ENCODE measurements at places on chromosomes 2 and 18. TPM values are rescaled to one million over a fixed set of nuclear protein-coding genes. Genes with fewer than 3 reads are reported as not detected.

The DAW1 gene
- not detected for total RNA-seq

The GREB1L gene
- 0.50 TPM for total RNA-seq

The C2orf74 gene
- 29.0 TPM for total RNA-seq

The CCBE1 gene
- 0.29 TPM for total RNA-seq

The CNTNAP5 gene
- total RNA-seq: not detected

The REEP1 gene
- 2.0 TPM for total RNA-seq

The HK2 gene
- 39.2 TPM for total RNA-seq

The LINC00305 gene
- not detected for total RNA-seq

The LYG2 gene
- not detected for total RNA-seq

The MC2R gene
- not detected for total RNA-seq

The RGPD4 gene
- total RNA-seq: 0.08 TPM

The SFXN5 gene
- total RNA-seq: 7.1 TPM

Measured in SK-MEL-5 (cell line).